ENCODE measurements at places on chromosomes 5 and 9. TPM values are rescaled to one million over a fixed set of nuclear protein-coding genes. Genes with fewer than 3 reads are reported as not detected.

CDKN2B gene
- 4.3 TPM for polyA plus RNA-seq

GRCh38 chr9:34254966-34255825 lies 73.9 kb downstream of the KIF24 start:
- no peak for DNase-seq

GRCh38 chr5:71703941-71704340 lies 15.1 kb upstream of the CARTPT start:
- DNase-seq, result no peak

- DNase-seq, result no peak
Measured at GRCh38 chr9:114264806-114265550, 57.9 kb upstream of the ORM1 start.

GRCh38 chr9:36426945-36427344 lies 26.9 kb upstream of the RNF38 start:
- no peak for DNase-seq

DNA sequence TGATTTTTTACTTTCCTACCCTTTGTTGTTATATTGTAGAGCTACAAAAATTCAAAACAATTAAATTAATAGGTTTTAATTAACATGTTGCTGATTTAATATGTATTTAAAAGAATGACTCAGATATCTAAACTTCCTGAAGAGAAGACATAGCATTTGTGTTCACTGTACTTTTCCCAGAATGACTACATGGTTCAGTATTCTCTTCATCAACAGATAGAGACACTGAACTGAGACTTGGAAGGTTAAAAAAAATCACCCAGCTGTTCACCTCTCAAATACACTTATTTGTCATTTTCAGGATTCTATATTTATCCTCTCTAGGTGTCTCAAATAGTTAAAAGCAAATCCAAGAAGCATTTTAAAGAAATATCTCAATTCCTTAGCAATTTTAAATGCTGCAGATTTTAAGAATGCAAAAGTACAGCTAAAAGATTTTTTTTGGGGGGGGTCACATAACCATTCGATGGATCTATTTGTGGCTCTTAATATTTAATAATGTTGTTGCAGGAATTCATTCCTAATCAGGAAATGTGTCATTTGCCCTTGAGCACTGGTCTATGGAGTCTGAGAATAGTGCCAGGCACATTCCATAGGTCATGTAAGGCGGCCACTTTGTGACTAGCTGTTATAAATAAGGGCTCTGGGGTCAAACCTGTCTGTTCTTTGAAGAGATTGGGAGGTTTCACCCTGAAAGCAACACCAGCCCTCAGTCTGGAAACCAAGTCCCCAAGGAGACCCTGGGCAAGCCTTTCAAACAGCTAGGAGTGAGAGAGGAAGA lies 463.1 kb downstream of the NR2F1-AS1 start:
- no peak for DNase-seq

- DNase-seq, result no peak
Measured at GRCh38 chr5:168073311-168073710, 218.1 kb upstream of the WWC1 start.

- no peak for DNase-seq
Measured at GRCh38 chr5:21774801-21775200, 1078.3 kb downstream of the CDH12 start.

DNA sequence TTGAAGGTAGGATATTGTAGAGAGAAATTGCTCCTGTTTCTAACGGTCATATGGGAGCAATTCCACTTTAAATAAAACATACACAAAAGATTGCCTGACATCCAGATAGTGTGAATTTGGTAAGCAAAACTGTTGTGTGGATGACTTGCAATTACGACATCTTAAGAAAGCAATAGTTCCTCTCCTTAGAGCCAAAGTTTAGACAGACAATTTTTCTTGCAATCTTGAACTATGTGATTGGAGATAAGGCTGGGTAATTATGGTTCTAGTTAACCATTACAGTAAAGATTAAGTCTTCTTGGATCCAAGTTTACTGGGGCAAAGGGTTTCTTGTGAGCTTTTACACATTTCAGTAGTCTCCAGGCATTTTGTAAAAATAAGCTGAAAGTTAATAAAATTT lies 1080.6 kb upstream of the CDH6 start:
- DNase-seq, result no peak

ADAMTS16 gene
- 0.04 TPM for polyA plus RNA-seq

SIT1 gene
- not detected for polyA plus RNA-seq

DNA sequence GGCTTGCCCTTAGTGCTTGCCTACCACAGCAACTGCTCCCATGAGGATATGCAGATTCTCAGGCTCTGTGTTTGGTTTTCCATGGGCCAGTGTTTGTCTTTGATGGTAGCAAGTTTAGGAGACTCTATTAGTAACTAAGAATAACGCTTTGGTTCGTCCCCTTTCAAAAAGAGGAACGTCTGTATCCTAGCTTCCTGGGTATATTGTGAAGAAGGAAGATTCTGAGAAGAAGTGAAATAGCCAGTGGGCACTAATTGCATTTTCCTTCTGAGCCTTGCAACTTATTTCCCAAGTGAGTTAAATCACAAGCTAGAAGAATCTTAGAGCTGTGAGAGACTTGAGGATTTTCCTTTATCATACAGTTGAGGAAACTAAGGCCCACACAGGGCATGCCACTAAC lies 376.8 kb downstream of the PIK3R1 start:
- DNase-seq, result no peak

TAF11L5 gene
- polyA plus RNA-seq, result not detected

DNA sequence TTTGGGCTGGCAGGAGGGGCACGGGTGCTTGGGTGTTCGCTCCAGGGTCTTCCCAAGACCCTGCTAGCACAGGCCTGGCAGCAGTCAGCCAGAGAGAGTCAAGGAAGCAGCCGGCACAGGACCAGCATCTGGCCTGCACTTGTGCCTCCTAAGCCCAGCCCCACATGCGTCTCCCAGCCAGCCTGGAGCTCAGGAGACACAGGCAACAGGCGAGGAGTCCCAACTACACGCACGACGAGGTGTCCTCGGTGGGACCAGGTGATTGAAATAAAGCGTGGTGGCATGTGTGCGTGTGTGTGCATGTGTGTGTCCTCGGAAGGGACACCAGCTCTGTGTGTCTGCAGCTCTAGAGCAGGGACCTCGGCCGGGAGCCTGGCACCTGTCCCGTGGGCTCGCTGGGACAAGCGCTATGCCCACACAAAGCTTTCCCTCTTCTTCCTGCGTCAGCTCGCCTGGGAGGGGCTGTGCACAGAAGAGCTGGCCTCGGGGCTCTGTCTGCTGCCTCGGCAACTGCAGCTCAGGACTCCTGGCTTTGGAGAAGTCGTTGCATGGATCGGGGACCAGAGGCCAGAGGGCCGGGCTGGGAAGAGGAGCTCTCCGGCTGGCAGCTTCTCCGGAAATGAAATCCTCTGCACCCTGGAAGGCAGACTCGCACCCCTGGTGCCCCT lies 14.7 kb upstream of the SLC9A3 start:
- DNase-seq, result no peak

GRCh38 chr9:15743512-15743911 lies 190.7 kb downstream of the CCDC171 start:
- no peak for DNase-seq
